ENCODE measurements at places on chromosomes 12 and 14. TPM values are rescaled to one million over a fixed set of nuclear protein-coding genes. Genes with fewer than 3 reads are reported as not detected.

DNA sequence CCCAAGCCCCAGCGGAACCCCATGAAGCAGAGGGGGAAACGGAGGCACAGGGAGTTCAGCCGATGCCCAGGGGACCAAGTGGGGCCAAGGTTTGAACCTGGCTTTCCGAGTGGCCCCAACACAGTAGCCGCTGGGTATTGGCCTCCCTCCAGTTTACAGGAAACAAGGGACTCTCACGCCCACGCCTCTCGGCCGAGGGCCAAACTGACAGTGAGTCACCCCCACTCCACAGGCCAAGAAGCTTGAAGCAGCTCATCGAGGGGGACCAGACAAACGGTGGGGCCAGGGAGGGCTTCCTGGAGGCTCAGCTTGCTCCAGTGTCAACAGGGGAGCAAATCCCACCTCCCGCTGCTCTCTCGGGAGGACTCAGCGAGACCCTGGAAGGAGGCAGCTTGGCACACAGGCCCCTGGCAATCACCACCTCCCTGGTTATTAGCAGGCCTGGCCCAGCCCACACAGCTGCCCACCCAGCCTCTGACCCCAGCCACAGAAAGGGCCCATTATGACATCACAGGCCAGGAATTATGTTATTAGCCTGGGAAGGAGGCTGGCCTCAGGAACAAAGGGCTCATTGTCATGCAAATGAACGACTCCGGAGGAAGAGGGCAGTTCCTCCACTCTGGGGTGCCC, 54.6 kb downstream of the NCOR2 start:
- peak; percentile 86 for DNase-seq

DNA sequence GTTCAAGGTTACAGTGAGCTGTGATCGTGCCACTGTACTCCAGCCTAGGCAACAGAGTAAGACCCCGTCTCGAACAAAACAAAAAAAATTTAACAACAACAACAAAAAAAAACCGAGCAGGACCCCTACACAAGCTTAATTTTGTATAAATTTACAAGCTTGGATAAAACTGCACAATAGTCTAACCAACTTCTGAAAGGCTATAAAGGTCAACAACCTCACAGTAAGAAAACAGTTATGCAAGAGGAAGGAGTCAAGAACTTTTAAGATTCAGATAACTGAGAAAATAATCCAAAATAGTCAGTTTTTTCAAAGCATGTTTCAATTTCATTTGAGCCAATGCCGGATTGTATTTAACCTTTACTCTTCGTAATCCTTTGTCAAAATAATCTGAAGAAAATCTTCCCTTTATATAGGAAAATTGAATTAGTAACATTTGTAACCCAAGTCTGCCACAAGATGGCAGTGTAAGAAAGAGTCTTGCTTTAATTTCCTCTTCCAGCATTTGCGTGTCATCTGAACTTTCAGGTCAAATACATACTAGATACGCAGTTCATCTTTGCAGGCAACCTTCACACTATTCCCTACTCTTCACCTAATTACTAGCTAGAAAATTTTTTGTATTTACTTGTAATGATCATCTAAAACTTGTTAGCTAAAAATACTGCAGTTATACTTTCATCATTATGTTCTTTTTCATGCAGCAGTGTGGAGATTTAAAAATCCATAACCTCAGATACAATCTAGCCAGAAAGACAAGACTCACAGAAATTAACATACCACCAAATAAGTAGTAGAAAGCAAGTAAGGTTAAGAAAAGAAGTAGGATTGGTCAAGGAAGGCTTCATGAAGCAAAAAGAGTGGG, 5.8 kb downstream of the CCNB1IP1 start:
- DNase-seq: no peak

- DNase-seq: no peak
These were observed 12.5 kb upstream of the STRN3 start for GRCh38 chr14:31038521-31039166.

DNA sequence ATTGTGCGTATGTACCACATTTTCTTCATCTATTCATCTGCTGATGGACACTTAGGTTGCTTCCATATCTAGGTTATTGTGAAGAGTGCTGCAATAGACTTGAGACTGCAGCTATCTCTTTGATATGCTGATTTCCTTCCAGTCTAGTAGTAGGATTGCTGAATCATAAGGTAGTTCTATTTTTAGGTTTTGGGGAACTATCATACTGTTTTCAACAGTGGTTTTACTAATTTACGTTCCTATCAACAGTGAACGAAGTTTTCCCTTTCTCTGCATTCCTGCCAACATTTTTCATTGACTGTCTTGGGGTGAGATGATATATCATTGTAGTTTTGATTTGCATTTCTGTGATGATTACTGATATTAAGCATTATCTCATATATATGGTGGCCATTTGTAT, 482.2 kb downstream of the SLC16A7 start:
- DNase-seq: no peak

DNA sequence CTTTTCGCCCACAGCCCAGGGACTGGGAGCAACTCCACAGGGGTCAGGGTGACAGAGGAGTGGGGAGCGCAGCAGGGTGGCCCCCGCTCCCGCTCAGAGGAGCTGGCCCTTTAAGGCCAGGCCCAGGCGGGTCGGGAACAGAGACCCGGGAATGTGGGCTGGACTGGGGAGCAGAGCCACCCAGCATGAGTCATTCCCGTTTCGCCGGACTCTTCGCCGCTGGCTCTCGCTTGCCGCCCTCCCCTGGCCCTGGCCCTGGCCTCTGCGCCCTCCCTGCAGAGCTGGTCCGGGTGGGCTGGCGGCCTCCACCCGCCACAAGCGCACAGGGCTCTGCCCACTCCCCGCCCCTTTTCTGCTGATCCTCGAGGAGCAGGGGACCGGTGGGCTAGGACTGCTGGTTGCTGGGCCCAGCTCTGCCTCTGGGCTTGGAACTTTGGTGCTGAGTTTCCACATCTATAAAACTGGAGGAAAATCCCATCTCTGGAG, 92.8 kb downstream of the NINJ2 start:
- DNase-seq: peak; percentile 81

GRCh38 chr14:99601361-99601831, 2.6 kb downstream of the CCDC85C start:
- DNase-seq: no peak

DNA sequence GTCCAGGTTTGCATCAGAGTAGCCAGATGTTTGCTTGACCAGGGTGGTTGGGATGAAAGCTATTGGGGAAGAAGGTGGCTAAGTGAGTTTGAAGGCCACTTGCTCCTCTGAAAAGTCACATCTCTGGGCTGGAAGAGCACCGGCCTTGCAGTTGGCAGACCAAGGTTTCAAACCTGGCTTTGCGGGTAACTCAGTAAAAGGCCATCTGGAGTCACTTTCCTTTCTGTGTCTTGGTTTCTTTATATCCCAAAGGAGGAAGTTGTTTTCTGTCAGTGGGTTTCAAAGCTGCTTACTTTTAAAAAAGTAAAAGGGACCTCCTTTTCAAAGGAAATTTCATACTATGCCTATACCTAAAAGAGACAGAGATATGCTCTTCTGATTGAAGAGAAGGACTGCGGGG, 26.2 kb upstream of the CMA1 start:
- no peak for DNase-seq

GRCh38 chr12:1936406-1937320, 18.2 kb upstream of the CACNA2D4 start:
- DNase-seq: peak; percentile 65

GRCh38 chr14:38485026-38485425, 229.1 kb upstream of the CLEC14A start:
- DNase-seq: no peak

DNA sequence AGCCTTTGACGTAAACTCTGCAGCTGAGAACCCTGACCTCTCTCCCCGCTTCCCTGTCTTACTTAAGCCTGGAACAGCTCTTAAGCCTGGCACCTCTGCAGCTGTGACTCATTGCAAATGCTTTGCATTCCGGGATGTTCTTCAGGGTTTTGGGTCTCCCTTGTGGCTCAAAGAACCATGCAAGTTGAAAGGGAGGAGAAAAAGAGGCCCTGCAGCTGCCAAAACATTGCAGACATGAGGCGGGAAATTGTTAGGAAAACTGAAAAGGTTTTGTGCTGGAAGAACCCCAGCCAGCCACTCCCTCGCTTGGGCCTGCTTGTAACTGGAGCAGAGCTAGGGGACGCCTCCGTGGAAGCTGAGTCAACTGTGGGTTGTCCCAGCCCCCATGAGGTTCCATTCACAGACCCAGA, 60.2 kb upstream of the FERMT2 start:
- DNase-seq: peak; percentile 76

DNA sequence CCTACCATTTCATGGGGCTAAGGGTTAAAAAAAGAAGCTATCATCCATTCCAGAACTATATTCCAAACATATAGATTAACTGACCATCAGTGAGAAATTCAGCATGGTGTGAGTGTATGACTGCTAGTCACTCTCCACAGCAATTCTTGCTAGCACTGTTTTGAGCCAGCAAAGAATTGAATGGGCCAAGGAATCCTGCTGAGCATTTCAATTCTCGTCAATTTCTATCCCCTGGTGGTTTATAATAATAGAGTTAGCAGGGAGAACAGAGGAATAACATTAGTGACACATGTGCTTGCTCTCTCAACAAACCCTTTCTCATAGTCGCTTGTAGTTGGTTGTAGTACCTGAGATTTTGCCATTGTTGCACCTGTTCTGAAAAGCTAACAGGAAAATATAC, 7.2 kb downstream of the MBIP start:
- no peak for DNase-seq

- no peak for DNase-seq
These were observed 4.5 kb upstream of the KLHL33 start for GRCh38 chr14:20440465-20440864.

- DNase-seq: no peak
These were observed 59.5 kb downstream of the SEL1L start for GRCh38 chr14:81474148-81474492.

- DNase-seq: no peak
These were observed 537.3 kb downstream of the TMTC2 start for GRCh38 chr12:83224012-83224411.

DNA sequence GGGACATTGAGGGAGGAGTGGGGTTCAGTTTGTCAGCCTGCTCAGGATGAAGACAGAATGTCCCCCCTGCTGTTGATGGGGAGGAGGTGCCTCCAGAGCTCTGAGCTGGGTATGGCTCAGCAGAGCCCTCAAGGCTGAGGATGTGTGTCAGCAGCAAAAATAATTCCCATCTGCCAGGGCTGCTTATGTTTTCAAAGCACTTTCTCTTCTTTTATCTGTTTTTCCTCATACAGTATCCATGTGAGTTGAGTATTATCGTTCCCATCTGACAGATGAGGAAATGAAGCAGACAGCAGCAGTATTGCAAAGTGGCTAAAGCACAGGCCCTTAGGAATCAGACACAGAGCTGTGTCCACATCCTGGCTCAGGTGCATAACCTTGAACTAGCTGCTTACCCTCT, 94.1 kb downstream of the SLC8A3 start:
- DNase-seq: no peak

GRCh38 chr12:75917715-75918114, 113.9 kb downstream of the PHLDA1 start:
- DNase-seq: no peak

DNA sequence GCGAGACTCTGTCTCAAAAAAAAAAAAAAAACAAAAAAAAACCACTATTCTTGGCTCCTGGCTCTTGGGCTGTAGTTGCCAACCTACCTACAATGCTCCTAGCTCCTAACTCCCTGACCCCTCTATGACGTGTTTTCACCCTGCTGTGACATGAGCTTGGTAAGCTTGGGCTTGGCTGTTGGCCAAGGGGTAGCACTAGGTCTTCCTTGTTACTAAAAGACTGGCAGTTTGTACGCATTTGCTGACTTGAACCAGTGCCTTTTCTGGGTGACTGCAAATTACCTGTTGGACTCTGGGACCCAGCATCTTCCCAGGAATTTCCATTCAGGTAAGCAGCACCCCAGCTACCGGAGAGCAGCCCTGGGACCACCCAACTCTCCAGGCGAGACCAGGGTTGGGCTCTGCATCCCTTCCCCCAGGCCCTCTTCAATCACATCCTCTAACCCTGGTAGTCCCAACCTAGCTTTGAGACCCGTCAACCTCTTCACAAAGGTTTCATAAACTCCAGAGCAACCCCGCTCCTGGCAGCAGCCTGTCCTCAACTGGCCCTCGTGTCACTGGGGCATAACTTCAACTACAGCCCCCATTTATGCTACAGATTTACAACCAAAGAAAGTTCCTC, 8.3 kb downstream of the CDK2AP1 start:
- DNase-seq: no peak

DNA sequence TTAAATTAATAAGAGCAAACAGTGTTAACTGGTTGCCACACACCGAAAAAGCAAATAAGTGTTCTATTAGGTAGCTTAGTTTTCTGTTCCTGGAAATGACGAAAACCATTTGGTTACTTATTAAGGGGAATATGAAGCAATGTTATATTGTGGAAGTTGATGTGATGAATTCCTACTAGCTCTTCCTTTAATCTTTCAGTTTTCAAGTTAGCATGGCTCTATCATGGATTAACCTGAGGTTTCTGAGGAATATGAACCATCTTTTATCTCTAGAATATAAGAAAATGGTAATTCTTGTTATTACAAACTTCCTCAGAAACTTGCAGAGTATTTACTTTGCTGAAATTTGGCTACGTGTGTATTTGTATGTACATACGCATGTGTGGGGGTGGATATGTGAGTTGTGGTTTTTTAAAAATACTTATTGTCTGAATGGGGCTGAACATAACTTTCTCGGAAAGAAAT, 245.7 kb downstream of the KCNC2 start:
- DNase-seq: no peak

- no peak for DNase-seq
These were observed 17.0 kb downstream of the ACSS3 start for GRCh38 chr12:81094718-81095360.

GRCh38 chr12:98580695-98581094, 12.8 kb upstream of the SLC25A3 start:
- no peak for DNase-seq

DNA sequence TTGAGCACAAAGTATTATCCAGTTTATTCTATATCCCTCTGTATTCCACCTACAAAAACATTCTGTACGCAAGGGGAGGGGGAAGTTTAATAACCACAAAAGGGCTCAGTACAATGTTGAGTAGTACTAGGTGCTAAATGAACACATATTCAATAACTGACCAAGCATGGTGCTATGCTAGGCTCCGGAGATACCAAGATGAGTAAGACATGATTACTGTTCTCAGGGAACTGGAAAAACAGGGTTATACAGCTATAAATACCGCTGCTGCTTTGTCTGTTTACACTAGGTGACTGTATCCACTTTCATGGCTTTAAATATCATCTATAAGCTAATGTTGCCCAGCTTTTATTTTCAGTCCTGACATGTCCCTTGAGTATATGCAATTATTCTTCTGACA, 135.8 kb downstream of the INSM2 start:
- DNase-seq: no peak

DNA sequence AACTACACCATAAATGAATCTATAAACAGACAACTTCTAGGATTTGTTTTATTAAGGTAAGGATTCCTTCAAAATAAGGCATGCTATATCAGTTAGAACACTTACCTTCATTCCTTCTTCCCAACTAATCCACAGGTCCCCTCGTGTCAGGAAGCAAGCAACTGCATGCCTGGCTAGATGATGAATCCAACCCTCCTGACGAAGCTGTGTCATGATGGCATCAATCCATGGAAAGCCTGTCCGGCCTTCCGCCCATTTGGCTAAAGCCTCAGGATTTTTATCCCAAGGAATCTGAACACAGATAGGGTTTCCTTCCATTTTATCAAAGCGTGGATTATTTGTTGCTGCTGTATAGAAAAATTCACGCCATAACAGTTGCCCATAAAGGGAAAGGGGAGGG, 12.5 kb upstream of the MTERF2 start:
- DNase-seq: no peak

DNAH10 gene
- total RNA-seq: not detected

VSIG10 gene
- 12.1 TPM for total RNA-seq

FBLN5 gene
- total RNA-seq: 62.5 TPM

ENDOU gene
- 0.49 TPM for total RNA-seq

POU6F1 gene
- 9.9 TPM for total RNA-seq

PMCH gene
- total RNA-seq: not detected

BEGAIN gene
- 1.9 TPM for total RNA-seq

TMEM229B gene
- 1.4 TPM for total RNA-seq
